Tibial nerve (tissue), 4 donors: ENCODE measurements at places on chromosomes 1 and 21. TPM values are rescaled to one million over a fixed set of nuclear protein-coding genes. Genes with fewer than 3 reads are reported as not detected.

- H3K36me3 ChIP-seq: no peaks in the 10 kb centered on the region
- DNase-seq: no peak
- no peaks in the 10 kb centered on the region for H3K27me3 ChIP-seq
- no peak overlapping the region for H3K4me3 ChIP-seq
These were observed 285.4 kb upstream of the USP24 start for GRCh38 chr1:55500601-55501000.

DNA sequence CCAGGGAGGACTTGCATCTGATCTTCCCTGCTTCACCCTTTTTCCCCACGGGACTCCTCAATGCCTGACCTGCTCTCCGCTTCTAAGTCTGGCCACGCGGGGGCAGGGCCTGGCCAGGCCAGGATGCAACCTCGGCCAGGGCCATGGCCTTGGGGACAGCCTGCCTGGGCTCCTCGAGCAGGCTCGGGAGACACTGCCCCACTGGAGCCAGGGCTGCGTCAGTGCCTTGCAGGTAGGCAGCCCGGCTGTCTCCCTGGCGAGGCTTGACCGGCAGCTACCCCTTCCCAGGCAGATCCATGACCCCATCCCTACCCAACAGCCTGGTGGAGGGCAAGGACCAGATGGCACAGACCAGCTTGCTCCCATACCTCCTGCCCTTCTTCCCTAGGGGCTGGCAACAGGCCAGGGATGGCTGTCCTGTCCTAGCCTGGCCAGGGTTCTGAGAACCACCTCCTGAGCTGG, 2.7 kb upstream of the PRDM16 start:
- no peaks in the 10 kb centered on the region for H3K36me3 ChIP-seq
- H3K4me3 ChIP-seq: peak overlapping the region; percentile 49
- H3K27ac ChIP-seq: peak overlapping the region; percentile 11
- no peaks in the 10 kb centered on the region for H3K27me3 ChIP-seq
- peaks cover 36% of the 10 kb centered on the region for H3K4me1 ChIP-seq

- no peaks in the 10 kb centered on the region for H3K27me3 ChIP-seq
- no peak for DNase-seq
- no peaks in the 10 kb centered on the region for H3K36me3 ChIP-seq
- H3K4me3 ChIP-seq: no peak overlapping the region
These were observed 14.3 kb upstream of the ALG14 start for GRCh38 chr1:95086949-95087533.

DNA sequence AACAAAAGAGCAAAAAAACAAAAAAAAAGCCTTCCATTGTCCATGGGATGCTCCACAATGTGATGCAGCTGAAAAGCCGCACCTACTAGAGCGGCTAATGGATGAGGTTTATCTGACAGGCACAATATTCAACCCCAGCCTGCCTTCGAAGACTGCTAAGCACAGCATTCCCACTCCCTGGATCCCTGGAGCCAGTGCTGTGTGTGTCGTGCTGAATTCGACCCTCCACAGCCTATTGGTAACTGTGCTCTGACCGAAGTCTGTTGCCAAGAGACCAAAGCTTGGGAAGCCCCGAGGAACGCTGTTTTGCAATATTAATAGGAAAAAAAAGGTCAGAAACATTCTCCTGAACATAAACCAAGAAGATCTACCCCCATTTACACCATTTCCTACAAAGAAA, 57.2 kb upstream of the PUM1 start:
- H3K4me3 ChIP-seq: no peak overlapping the region
- H3K36me3 ChIP-seq: no peaks in the 10 kb centered on the region
- H3K4me1 ChIP-seq: no peaks in the 10 kb centered on the region
- DNase-seq: no peak
- no peaks in the 10 kb centered on the region for H3K27me3 ChIP-seq
- no peak overlapping the region for H3K27ac ChIP-seq

DNA sequence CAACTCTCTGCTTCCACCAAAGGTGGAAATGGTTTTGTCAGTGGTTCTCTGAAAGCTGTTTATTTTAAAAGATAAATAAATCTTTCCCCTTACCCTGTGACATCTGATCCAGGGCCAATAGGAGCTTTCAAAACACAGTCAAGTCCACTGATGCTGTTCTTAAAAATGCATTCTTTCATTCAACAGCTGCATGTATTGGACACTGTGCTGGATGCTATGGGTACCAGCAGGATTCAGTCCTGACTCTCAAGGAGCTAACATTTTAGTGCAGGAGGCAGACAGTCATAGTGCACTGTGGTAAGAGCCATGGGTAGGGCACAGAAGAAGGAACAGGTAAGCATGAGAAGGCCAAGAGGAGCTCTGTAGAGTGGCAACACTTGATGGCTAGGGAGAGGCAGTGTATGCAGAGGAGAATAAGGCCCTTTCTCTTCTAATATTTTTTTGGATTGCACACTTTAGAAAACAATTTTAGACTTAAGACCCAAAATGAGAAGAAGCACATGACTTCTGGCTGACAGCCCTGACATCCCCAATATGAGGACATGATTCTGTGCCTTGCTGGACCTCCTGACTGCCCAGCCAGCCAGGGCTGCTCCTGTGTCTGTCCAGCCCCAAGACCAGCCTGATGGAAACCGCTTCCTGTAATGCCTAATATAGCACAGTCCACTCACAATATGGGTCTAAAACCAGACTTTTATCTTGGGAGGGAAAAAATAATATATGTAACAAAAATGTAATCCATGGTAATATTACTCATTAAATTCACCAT, 207.3 kb downstream of the SDCCAG8 start:
- H3K36me3 ChIP-seq: no peaks in the 10 kb centered on the region
- H3K27ac ChIP-seq: no peak overlapping the region
- no peak for DNase-seq
- H3K4me1 ChIP-seq: no peaks in the 10 kb centered on the region
- H3K4me3 ChIP-seq: no peak overlapping the region

DNA sequence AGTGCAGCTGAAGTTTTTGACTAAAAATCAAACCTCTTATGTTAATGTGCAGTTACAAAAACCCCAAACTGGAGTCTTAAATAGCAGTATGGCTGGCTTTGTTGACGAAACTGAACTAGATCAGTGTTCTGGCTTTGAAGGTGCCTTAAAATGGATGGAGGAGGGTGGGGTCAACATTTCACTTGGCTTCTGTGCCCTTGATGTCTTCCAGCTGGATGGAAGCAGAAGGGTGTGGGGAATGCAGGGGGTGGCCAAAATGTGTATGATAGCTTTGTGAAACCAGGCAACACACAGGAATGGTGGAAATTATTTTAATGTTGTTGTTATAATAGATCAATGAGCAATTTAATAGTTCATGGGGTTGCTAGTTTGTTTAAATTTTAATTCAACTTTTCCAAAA, 96.8 kb upstream of the C1orf105 start:
- no peak for DNase-seq
- no peak overlapping the region for H3K4me3 ChIP-seq
- peaks cover 10% of the 10 kb centered on the region for H3K4me1 ChIP-seq
- no peaks in the 10 kb centered on the region for H3K27me3 ChIP-seq
- H3K36me3 ChIP-seq: no peaks in the 10 kb centered on the region

GPR37L1 gene
- total RNA-seq: 13.8 TPM

DNA sequence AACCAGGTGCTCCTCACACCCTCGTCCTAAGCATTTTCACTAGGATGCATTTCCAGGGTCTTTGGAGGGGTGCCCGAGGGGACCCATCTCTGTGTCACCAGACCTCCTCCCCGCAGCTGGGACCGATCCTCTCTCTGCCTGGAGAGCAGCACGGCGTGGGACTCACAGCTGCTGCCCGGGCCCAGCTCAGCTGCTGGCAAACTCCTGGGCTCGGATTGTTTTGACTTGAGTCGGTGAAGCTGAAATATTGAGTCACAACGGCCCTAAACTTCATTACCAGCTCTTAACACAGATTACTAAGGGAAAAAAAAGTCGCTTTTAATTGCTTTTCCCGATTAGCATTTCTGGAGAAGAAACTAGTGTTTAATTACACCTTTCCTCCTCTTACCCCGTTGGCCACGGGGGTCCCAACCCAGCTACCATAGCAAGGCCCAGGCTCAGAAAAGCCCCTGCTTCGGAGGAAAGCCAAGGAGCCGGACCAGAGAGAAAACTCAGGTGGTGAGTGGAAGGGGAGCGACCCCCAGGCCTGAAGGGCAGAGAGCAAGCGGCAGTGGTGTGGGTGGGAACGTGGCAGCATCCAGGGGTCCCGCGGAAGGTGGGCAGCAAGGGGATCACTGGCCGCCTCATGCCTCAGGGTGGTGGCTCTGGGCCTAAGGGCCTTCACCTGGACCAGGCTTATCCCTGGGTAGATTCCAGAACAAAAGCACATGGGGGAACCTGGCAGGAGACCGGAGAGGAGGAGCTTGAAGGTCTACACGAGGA, 41.7 kb downstream of the CASZ1 start:
- H3K4me3 ChIP-seq: no peak overlapping the region
- peaks cover 13% of the 10 kb centered on the region for H3K4me1 ChIP-seq
- peaks cover 32% of the 10 kb centered on the region for H3K27me3 ChIP-seq

ZDHHC18 gene
- total RNA-seq: 9.6 TPM

GADD45A gene
- total RNA-seq: 67.2 TPM

ADCY10 gene
- total RNA-seq: not detected

- H3K36me3 ChIP-seq: no peaks in the 10 kb centered on the region
- DNase-seq: no peak
- H3K27ac ChIP-seq: no peak overlapping the region
These were observed 4.1 kb upstream of the PDZK1 start for GRCh38 chr1:145711213-145711651.

- H3K27me3 ChIP-seq: no peaks in the 10 kb centered on the region
- H3K4me1 ChIP-seq: peaks cover 4% of the 10 kb centered on the region
- no peaks in the 10 kb centered on the region for H3K36me3 ChIP-seq
- peak overlapping the region; percentile 56 for H3K27ac ChIP-seq
- DNase-seq: no peak
- H3K4me3 ChIP-seq: peak overlapping the region; percentile 95
These were observed 1.3 kb downstream of the SIPA1L2 start for GRCh38 chr1:232628335-232629249.

DNA sequence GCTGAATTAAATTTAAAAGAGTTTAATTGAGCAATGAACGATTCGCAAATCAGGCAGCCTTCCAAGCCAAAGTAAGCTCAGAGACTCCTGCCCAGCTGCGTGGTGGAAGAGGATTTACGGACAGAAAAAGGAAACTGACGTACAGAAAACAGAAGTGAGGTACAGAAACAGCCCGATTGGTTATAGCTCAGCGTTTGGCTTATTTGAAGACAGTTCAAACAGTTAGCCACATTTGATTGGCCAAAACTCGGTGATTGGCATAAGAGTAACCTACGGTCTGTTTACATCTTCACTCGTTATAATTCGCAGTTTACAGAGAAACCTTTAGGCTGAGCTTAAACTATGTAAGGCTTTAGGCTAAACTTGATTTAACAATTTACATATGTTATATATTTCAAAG, 46.9 kb downstream of the CR1L start:
- DNase-seq: no peak
- peaks cover 6% of the 10 kb centered on the region for H3K27me3 ChIP-seq
- H3K27ac ChIP-seq: no peak overlapping the region
- H3K36me3 ChIP-seq: no peaks in the 10 kb centered on the region

GRCh38 chr1:185540295-185540694, 193.9 kb upstream of the HMCN1 start:
- no peak overlapping the region for H3K4me3 ChIP-seq
- DNase-seq: no peak
- no peak overlapping the region for H3K27ac ChIP-seq
- H3K27me3 ChIP-seq: no peaks in the 10 kb centered on the region

- no peaks in the 10 kb centered on the region for H3K27me3 ChIP-seq
- H3K4me1 ChIP-seq: no peaks in the 10 kb centered on the region
- DNase-seq: no peak
- no peak overlapping the region for H3K27ac ChIP-seq
These were observed 56.8 kb downstream of the ZBTB17 start for GRCh38 chr1:15918962-15919715.

DNA sequence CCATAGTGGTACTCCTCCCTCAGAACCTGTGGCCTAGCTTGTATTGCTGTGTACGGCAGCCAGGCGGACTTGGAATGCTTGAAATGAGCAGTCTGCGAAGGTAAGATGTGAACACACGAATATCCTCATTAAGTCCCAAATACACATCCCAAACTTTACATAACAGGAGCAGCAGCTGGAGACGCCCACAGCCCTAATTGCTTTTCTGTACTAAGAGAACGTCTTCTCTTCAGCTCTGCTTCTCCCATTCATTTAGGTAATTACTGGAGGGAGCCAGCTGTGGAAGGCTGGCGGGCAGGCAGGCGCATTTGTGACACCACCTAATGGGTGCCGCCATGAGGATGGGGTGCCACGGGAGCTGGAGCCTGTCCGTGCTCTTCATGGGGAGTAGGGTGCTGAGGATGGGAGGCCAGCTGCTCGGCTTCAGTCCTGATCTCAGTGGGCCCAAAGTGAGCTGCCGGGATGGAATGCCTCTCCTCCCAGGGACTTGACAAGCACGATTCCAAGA, 66.6 kb upstream of the POU3F1 start:
- H3K4me1 ChIP-seq: peaks cover 8% of the 10 kb centered on the region
- no peaks in the 10 kb centered on the region for H3K27me3 ChIP-seq
- H3K27ac ChIP-seq: peak overlapping the region; percentile 75
